ENCODE measurements at places on chromosomes 3 and 15. TPM values are rescaled to one million over a fixed set of nuclear protein-coding genes. Genes with fewer than 3 reads are reported as not detected.

DNA sequence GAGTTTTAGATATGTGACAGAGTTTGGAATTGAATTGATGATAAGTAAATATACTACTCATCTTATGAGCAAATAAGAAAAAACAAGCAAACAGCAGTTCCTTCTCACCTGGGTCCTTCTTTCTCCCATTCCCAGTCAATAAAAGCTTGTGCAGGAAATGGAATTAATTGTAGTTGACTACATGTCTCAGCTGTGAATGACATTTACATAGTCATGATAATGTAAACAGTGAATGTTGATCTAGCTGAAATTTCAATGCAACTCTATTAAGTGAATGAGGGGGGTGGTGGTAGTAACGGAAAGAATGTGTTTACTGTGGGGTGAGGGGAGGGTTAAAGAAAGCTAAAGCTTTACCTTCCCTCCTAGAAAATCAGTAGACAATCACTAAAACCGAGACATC, 76.2 kb downstream of the NFKBIZ start:
- H3K27me3 ChIP-seq = no peaks in the 10 kb centered on the region
- H3K4me1 ChIP-seq = no peaks in the 10 kb centered on the region
- no peak for DNase-seq

GRCh38 chr3:170513642-170514041, 72.2 kb downstream of the SLC7A14 start:
- H3K36me3 ChIP-seq = no peaks in the 10 kb centered on the region
- H3K4me1 ChIP-seq = no peaks in the 10 kb centered on the region
- no peak for DNase-seq

DNA sequence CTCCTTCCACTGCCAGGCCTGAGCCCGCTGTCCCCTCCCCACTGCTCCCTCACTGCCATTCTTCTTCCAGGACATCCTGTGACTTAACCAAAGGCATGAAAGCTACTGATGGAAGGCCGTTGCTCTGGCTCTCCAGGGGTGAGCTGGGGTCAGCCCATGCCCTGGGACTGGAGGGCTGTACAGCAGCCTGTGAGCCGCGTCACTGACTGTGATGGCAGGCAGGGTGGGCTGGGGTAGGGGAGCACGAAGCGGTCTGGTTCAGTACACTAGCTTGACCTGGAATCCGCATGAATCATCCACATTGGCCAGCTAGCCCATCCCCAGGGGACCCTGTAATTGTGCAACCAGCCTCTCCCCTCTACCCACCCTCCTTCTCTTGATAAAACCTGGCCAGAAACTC, 30.8 kb downstream of the CORO2B start:
- H3K27me3 ChIP-seq = no peaks in the 10 kb centered on the region
- H3K36me3 ChIP-seq = no peaks in the 10 kb centered on the region
- no peak overlapping the region for H3K4me3 ChIP-seq
- H3K27ac ChIP-seq = peak overlapping the region; percentile 70
- peak; percentile 76 for DNase-seq

GRCh38 chr3:141241616-141242376, 10.2 kb downstream of the PXYLP1 start:
- DNase-seq = peak; percentile 57
- peaks cover 11% of the 10 kb centered on the region for H3K4me1 ChIP-seq
- no peak overlapping the region for H3K4me3 ChIP-seq
- H3K36me3 ChIP-seq = no peaks in the 10 kb centered on the region
- no peaks in the 10 kb centered on the region for H3K27me3 ChIP-seq

The ZNF445 gene
- 5.6 TPM for polyA plus RNA-seq

DNA sequence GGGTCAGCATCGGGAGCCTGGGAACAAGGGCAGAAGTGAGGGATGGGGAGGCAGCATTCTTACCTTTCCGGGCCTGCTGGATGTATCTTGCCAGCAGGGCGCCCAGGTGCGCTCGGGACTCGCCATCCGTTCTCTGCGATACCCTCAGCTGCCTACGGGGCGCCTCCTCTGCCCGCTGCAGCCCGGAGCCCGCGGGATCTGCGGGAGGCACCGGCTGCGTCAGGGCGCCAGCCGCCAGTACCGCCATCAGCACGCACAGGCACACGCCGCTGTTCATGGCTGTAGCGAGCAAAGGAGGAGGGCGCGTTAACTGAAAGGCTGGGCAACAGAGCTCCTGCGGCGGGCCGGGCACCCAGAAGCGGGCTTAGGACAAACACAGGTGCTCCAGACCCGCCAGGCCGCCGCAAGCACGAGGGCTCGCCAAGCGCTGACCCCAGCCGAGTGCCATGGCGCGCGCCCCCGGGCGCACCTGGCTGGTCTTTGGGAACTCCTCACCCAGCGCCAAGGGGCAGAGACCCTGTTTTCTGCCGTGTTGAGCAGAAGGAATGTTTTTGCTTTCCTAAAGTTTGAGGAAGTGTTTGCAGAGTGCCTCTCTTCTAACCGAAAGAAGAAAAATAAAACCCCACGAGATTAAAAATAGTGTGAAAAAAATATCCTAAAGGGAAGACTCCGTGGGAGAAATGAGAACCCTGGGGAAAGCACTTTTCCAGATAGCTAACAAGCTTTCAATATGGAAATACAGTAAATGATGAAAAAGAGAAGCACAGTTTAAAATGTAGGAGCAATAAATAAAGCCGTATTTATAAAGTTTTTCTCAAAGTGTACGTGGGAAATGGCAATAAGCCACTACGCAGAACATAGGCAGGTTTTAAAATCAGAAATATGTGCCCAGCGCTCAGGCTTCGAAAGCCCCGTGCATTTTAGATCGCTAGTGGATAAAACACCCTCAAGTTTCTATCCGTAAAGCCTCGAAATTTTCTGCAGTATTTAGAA, 2.3 kb downstream of the CCK start:
- no peak overlapping the region for H3K27ac ChIP-seq
- no peaks in the 10 kb centered on the region for H3K36me3 ChIP-seq
- peaks cover 6% of the 10 kb centered on the region for H3K4me1 ChIP-seq
- DNase-seq = no peak

DNA sequence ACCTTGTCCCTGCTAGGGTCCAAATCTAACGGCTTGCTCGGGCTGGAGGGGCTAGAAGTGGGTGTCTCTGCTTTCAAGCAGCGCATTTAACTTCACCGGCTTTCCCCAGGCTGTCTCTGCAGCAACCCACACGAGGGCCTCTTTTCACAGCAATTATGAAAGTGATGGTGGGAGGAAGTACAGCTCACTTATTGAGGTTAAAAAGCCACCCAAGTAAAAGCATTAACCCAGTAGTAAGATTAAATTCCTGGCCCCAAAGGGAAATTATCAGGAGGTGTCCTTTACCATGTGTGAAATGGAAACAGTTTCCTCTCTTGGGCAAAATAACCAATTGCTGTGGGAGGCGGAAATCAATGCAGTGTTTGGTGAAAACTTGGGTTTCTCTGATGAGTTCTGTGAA, 41.1 kb downstream of the NGRN start:
- H3K36me3 ChIP-seq = no peaks in the 10 kb centered on the region
- no peak overlapping the region for H3K27ac ChIP-seq
- H3K4me1 ChIP-seq = no peaks in the 10 kb centered on the region
- H3K27me3 ChIP-seq = no peaks in the 10 kb centered on the region

The ZMYND10 gene
- 0.20 TPM for polyA plus RNA-seq

The THSD4 gene
- polyA plus RNA-seq = 29.4 TPM

DNA sequence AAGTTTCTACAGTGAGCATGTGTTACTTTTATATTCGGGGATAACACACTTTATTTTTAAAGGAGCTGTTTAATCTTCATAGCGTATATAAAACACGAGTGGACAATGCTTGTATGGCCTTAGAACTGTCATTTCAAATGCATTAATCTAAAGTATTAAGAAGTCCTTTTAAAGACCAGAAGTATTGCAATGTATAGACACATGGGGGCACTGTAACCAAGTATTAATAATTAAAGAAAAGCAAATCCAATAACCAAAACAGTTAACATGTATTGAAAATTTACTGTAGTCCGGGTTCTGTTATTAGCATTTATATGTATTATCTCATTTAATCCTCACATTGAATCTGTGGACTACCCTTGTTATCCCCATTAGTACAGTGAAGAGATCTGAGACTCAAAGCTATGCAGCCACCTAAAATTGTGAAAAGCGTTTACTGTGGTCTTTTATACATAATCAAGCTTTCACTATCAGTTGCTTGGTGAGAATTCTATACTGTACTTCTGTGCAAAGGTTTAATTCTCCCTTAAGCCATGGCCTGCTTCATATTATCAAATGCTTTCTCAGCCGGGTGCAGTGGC, 10.1 kb downstream of the ARL14 start:
- no peaks in the 10 kb centered on the region for H3K27me3 ChIP-seq
- no peak for DNase-seq
- no peaks in the 10 kb centered on the region for H3K36me3 ChIP-seq
- no peak overlapping the region for H3K27ac ChIP-seq
- H3K4me1 ChIP-seq = no peaks in the 10 kb centered on the region

GRCh38 chr15:90887037-90887481, 2.8 kb downstream of the FES start:
- H3K36me3 ChIP-seq = peaks cover 63% of the 10 kb centered on the region
- H3K27ac ChIP-seq = peak overlapping the region; percentile 95
- peaks cover 57% of the 10 kb centered on the region for H3K4me1 ChIP-seq
- no peak for DNase-seq
- H3K4me3 ChIP-seq = no peak overlapping the region

- H3K27ac ChIP-seq = no peak overlapping the region
- no peaks in the 10 kb centered on the region for H3K36me3 ChIP-seq
- no peak for DNase-seq
Measured at GRCh38 chr15:72889545-72889944, 106.0 kb upstream of the ADPGK start.

- no peaks in the 10 kb centered on the region for H3K27me3 ChIP-seq
- DNase-seq = no peak
- H3K27ac ChIP-seq = peak overlapping the region; percentile 74
- no peak overlapping the region for H3K4me3 ChIP-seq
- H3K4me1 ChIP-seq = peaks cover 58% of the 10 kb centered on the region
- H3K36me3 ChIP-seq = no peaks in the 10 kb centered on the region
Measured at GRCh38 chr3:11288786-11289637, 16.8 kb downstream of the ATG7 start.

GRCh38 chr3:143972505-143973258, 1.1 kb downstream of the DIPK2A start:
- H3K4me1 ChIP-seq = no peaks in the 10 kb centered on the region
- H3K4me3 ChIP-seq = peak overlapping the region; percentile 93
- no peaks in the 10 kb centered on the region for H3K36me3 ChIP-seq

- no peak overlapping the region for H3K27ac ChIP-seq
- no peak overlapping the region for H3K4me3 ChIP-seq
- H3K36me3 ChIP-seq = no peaks in the 10 kb centered on the region
- no peaks in the 10 kb centered on the region for H3K27me3 ChIP-seq
Measured at GRCh38 chr3:66110840-66111239, 72.1 kb upstream of the MAGI1 start.

DNA sequence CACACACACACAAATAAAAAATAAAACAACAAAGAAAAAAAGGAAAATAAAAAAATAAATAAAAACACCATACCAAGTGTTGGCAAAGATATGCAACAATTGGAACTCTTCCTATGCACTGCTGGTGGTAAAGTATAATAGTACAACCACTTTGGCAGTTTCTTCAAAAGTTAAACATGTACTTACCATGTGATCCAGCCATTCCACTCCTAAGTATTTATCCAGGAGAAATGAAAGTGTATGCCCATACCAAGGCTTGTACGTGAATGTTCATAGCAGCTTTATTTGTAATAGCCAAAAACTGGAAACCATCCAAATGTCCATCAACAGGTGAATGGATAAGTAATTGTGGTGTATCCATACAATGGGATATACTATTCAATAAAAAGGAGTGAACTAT, 17.0 kb downstream of the WDR93 start:
- DNase-seq = no peak
- H3K36me3 ChIP-seq = no peaks in the 10 kb centered on the region
- no peaks in the 10 kb centered on the region for H3K4me1 ChIP-seq
- H3K27ac ChIP-seq = no peak overlapping the region
- no peak overlapping the region for H3K4me3 ChIP-seq

The PTX3 gene
- polyA plus RNA-seq = 16.5 TPM

DNA sequence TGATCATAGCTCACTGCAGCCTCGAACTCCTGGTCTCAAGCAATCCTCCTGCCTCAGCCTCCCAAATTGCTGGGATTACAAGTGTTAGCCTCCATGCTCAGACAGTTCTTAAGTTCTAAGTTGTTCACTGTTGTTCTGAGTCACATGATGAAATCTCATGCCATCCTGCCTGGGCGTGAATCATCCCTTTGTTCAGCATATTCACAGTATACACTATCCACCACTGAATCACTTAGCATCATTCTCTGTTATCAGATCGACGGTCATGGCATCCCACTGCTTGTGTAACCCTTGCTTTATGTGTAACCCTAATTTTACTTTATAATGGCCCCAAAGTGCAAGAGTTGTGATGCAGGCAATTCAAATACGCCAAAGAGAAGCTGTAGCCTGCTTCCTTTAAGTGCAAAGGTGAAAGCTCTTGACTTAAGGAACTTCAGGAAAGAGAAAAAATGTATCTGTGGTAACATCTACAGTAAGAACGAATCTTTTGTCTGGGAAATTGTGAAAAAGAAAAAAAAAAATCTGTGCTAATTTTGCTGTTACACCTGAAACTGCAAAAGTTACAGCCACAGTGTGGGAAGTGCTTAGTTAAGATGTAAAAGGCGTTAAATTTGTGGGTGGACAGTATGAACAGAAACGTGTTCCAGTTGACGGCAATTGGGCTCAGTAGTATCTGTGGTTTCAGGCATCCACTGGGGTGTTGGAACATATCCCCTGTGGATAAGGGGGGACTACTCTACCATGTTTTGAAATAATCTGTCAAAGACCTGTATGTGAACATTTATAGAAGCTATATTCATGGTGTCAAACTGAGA, 80.6 kb downstream of the PCOLCE2 start:
- no peaks in the 10 kb centered on the region for H3K4me1 ChIP-seq
- H3K27ac ChIP-seq = no peak overlapping the region
- H3K4me3 ChIP-seq = no peak overlapping the region
- no peak for DNase-seq
- H3K27me3 ChIP-seq = no peaks in the 10 kb centered on the region
- H3K36me3 ChIP-seq = peaks cover 21% of the 10 kb centered on the region

DNA sequence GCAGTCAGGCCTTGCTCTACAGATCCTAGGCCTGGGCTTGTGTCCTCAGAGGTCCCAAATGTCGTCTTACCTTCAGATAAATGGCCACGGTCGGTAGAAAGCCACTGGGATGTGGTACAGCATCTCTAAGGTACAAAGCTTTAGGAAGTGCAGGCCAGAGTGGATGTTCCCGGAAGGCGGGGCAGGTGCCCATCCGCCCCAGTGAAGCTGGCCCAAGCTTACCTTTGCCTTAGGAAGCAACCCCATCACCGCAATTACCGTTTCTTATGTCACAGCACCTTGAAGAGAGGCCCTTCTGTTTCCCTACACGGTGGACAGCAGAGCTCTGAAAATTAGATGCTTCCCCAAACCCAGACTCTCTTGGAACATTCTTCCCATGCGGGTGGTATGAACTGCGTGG, 240.1 kb upstream of the LYSMD4 start:
- DNase-seq = no peak
- no peaks in the 10 kb centered on the region for H3K36me3 ChIP-seq
- no peaks in the 10 kb centered on the region for H3K4me1 ChIP-seq
- no peaks in the 10 kb centered on the region for H3K27me3 ChIP-seq

DNA sequence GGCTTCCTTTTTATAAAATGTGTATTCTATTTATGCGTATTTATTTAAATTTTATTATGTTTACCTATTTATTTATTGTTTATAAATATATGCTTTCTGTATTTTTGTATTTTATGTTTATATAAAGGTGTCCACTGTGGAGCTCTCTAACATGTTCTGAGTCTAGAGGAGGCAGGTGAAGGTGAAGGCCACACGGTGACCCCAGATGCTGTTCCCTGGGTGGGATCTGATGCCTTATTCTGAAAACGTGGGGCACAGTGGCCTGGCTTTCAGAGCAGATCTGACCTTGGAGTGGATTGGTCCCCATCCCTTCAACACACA, 104.7 kb upstream of the SLC7A14 start:
- DNase-seq = no peak
- no peaks in the 10 kb centered on the region for H3K4me1 ChIP-seq
- H3K27me3 ChIP-seq = no peaks in the 10 kb centered on the region
- no peaks in the 10 kb centered on the region for H3K36me3 ChIP-seq
- H3K4me3 ChIP-seq = no peak overlapping the region
